ENCODE measurements at places on chromosomes 2 and 18.

DNA sequence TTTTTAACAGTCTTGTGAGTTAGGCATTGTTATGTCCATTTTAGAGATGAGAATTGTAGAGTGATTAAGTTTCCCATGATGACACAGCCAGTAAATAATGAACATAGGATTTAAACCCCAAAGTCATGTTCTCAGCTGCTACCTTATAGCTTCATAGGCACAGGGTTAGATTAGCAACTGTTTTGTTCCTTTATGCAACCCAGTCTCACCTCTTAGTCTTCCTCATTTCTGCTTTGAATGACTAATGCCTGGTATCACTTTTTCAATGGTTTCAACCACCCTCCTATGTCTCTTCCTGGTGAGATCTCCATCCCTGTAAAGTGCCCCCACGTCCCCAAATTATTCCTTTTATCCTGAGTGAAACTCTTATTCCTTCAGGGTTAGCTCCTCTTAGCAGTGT lies 44.3 kb downstream of the MFSD6 start:
- no peak for DNase-seq

DNA sequence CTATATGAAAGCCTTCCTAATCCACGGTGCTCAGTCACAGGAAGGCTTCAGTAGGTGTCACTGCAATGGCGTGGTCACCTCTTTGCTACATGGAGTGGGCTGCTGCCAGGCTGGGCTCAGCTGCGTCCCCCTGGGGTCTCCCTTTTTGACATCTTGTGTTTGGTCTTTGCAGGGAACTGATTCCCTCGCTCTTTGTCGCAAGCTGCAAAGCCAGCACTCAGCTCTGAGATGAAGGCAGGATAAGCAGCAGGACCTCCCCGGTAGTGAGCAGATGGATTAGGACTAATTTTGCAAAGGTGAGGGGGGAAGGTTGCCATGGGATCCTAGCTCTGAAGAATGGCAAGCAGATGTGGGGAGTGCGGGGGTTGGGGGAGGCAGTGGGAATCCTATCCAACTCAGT lies 173.9 kb upstream of the ARL4C start:
- DNase-seq: no peak

- no peak for DNase-seq
These were observed 32.4 kb upstream of the ATL2 start for GRCh38 chr2:38409156-38410102.

GRCh38 chr18:58979615-58980014 lies 114.9 kb downstream of the ZNF532 start:
- DNase-seq: no peak

- DNase-seq: no peak
These were observed 41.3 kb downstream of the ZFP36L2 start for GRCh38 chr2:43185146-43185545.

DNA sequence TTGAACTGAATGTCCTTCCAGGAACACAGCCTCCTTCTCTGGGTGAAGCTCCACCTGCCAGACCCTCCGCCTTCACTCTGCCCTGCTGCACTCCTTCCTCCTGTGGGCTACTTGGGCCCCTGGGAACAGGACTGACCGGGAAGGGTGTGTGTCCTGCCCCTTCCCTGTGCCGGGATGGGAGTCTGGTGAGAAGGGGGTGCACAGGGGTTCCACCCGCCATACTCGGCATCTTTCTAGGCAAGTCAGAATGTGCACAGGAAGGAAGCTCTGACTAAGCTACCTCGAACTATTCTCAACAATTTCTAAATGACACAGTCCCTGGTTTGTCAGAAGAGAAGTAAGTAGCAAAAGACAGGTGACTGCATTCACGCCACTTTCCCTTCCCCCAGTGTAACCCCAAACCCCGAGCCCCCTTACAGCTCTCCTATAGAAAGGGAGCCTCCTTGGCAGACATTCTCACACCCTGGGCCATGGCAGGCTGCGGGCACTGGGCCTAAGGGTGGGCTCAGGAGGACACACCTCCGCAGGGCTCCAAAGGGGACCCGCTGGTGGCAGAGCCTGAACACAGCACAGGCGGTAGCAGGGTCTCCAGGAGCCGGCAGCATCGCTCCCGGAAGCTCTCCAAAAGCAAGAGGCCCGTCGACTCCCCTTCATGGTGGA lies 184.1 kb downstream of the HDAC4 start:
- no peak for DNase-seq

GRCh38 chr2:148590612-148591011 lies 53.9 kb upstream of the EPC2 start:
- no peak for DNase-seq

DNA sequence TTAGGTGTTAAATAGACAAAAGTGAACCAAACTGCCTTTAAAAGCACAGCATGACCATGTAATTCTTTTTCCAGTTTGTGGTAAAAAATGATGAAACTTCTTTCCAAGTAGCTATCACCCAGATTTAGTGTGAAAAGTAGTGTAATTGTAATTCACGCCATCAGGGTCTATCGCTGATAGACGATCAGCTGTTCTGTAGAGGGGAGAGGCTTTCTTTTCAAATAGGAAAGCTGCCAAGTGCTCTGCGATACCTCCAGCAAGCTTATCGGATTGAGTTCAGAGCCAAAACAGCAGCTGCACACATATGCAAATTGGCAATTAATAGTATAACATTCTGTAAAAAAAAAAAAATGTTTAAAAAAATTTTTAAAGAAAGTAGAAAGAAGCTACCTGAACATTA lies 61.9 kb upstream of the PSMD14 start:
- DNase-seq: peak; percentile 52

GRCh38 chr18:13320096-13320495 lies 101.5 kb downstream of the LDLRAD4 start:
- DNase-seq: no peak

GRCh38 chr2:216281876-216282275 lies 90.4 kb downstream of the MARCHF4 start:
- DNase-seq: no peak

- DNase-seq: no peak
These were observed 100.8 kb downstream of the DYSF start for GRCh38 chr2:71554028-71554705.

DNA sequence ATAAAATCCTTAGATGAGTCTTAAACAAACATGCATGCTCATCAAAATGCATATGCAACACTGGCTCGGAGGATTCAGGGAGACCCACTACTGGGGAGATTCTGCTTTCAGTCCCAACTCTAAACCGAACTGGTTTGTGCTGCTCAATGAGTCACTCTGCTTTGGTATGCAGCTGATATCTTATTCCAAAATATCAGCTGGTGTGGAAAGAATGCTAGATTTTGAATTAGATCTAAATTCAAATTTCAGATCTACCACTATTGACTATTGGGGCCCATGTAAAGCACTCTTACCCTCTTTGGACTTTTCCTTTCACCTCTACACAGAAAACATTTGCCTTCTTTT lies 39.2 kb upstream of the TTN start:
- no peak for DNase-seq

DNA sequence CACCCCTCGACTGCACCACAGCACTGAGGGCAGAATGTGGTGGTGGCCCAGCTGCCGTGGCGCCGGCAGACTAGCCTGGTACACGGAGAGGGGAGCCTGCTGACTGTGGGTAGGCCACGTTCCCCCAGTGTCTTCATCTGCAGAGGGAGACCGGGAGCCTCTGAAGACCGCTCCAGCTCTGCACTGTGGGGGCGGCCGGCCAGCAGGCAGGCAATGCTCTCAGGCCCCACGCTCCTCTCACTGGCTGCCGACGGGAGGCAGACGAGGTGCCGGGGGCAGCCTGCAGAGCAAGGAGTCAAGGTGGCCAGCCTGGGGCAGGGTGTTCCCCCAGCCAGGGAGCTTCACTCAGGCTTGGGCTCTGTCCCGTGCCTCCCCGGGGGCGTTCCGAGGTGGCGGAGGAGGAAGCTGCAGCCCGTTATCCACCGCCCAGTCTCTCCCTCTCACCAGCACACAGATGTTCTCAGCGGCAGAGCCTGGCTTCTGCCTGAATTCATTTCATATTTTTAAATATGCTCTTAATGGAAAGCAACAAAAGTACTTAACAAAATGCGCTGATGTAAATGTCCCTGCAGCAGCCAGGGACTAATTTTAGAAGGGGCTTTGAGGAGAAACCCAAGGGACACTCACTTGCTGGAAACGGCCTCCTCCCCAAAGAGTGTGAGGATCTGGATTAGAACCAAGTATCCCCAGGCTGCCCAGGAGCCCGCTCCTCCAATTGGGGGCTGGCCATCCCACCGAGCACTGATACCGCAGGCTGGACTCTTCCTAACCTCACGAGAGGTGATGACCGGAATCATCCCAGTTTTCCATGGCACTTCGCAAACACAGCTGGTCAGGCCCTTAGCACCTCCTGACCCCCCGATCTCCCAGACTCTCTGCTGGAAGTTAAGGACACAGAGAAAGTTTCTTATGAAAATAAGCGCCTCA lies 87.8 kb downstream of the HDAC4 start:
- DNase-seq: no peak

GRCh38 chr18:54742659-54743604 lies 85.3 kb upstream of the RAB27B start:
- no peak for DNase-seq

DNA sequence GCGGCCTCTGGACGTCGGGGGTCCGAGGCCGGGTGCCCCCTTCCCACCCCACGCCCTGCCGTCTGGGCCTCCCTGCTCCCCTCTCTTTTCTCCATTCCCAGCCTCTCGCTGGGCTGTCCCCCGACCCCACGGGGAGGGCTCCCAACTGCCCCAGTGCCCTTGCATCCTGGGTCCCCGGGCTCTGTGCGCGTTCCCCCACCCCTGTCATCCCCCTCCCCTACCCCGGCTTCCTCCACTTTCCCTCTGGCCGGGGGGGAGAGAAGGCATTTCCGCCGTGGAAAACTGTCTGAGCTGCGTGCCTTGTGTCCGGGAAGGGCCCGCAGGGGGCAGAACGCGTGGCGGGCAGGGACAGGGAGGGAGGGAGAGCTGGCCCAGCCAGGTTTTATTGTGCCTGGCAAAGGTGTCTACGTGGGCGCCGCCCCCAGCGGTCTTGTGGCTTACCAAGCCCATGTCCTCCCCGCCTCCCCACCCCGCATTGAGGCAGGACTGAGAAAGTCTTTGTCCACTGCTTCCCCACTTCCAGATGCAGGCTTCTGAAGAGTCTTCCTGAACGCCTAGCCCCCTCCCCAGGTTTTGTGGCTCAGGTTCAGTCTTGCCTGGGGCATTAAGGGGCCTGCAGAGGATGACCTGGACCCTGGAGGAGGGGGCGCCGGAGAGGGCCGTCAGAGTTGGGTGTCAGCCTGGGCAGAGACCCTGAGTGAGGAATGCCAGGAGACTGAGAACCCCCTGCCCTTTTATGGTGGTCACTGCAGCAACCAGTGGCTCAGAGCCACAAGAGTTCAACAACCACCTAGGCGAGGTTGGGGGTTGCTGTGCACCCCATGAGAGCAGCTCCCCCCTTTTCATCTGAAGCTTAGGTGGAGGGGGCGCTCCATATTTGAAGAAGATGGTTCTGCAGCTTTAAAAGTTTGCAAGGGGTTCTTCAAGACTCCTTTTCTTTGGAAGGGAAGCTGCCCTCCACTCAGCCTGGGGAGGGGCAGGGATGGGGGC lies 1.3 kb downstream of the ITM2C start:
- DNase-seq: no peak

DNA sequence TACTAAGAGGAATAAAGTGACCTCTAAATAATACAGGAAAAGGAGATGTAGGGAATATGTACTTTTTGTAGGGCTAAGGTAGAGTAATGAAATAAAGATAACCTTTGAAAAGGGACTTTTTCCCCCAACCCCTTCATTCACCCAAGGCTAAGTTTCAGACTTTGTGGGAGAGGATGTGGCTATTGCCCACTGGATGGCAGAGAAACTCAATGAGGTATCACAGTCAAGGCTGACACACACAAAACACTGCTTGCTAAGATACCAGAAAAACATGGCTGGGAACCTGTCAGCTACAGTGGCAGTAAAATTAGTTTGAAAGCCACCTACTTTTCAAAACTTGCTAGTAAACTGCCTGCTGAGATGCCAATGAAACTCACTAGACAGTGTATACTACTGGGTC lies 158.8 kb upstream of the WDSUB1 start:
- DNase-seq: no peak

DNA sequence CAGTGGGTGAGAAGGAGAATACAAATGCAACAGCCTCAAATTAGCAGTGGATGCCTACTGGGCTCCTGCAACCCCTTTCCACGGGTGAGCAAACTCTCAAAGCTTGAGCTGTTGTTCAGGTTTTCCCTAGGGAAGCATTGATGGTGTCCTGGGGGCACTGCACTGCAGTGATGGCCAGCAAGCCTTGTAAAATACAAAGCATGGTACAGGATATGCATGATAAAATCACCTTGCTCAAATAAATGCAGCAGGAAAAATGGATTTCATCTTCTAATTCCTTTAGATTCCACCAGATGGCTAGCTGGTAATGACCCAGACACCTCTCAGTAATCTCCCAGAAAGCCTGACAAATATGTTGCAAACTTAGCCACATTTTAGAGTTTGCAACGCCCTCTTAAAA lies 698.2 kb downstream of the TRIB2 start:
- no peak for DNase-seq

DNA sequence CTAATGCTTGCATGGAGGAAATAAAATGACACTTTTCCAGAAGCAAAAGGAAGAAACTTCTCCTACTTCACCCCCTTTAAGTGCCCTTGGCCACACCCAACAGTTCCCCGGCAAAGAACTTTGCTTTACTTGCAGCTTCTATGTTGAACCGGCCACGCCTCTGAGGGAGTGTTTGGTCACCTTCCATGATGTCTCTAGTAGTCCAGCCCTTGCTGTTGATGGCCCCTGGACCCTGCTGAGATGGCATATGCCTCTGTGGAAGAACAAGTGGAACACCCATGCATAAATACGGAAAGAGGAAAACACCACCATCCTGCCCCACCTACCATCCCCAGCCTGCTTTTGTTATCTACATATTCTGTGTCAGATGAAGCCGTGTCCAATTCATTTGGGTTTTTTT lies 218.3 kb upstream of the POU3F3 start:
- no peak for DNase-seq

DNA sequence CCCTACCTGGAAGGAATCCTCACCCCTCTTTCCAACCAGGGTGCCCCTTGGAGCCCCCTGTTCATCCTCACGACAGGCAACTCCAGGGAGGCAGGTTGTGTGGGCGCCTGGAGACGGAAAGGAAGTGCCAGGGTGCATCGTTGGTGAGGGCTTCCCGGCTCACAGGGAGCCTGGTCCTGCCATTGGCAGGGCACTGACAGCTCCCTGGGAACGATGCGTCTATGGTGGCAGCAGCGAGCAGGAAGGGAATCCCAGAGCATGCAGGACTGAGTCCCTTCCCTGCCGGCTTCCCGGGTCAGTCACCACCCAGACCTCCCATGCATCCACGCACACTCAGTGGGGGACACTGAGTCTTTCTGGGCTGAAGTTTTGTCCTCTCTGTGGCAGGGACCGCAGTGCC lies 117.6 kb downstream of the INHBB start:
- DNase-seq: no peak

DNA sequence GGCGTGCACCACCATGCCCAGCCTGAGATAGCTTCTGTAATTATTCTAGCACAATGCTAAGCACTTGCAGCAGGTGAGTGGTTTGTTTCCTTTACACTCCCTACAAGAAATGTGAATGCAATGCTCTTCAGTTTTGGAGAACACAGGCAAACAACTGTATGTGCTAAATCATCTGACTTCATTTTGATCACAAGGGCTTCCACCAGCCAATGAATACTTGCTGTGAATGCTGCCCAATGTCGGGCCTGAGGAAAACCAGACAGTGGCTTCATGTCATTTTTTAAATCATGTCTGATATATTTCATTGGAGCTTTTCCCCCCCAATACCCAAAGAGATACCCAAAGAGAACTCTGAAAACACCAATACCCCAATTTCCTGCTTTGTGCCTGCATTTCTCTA lies 155.6 kb upstream of the XPO1 start:
- no peak for DNase-seq

- peak; percentile 65 for DNase-seq
These were observed 1.4 kb downstream of the PPM1G start for GRCh38 chr2:27407798-27408491.

- no peak for DNase-seq
These were observed 149.6 kb upstream of the SMAD7 start for GRCh38 chr18:49100226-49100968.
